ENCODE measurements at places on chromosomes 5 and 9.

- DNase-seq, result no peak
Observed at GRCh38 chr5:30436691-30437090, 756.8 kb upstream of the CDH6 start.

GRCh38 chr9:135530146-135530545 is 8.9 kb downstream of the LCN1 start:
- no peak for DNase-seq

DNA sequence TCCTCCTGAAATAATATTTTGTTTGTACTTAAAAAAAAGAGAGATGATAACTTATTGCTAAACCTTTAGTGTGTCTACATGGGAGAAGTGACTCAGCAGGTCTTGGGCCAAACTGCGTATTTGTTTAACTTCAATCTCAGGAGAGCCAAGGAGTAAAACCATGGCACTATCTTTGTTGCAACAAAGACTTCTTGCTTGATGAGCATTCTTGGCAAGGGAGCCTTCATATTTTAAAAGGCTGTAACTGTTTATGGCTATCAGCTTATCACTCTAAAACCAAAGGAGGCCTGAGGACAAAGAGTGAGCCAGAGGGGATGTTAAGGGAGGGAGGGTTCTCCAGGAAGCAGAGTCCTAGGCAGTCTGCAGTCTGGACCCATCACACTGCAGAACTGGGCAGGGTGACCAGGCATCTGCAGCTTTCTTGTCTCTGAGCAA is 216.2 kb upstream of the S1PR3 start:
- peak; percentile 74 for DNase-seq

GRCh38 chr9:33198165-33198564 is 31.0 kb upstream of the B4GALT1 start:
- DNase-seq, result peak; percentile 70

DNA sequence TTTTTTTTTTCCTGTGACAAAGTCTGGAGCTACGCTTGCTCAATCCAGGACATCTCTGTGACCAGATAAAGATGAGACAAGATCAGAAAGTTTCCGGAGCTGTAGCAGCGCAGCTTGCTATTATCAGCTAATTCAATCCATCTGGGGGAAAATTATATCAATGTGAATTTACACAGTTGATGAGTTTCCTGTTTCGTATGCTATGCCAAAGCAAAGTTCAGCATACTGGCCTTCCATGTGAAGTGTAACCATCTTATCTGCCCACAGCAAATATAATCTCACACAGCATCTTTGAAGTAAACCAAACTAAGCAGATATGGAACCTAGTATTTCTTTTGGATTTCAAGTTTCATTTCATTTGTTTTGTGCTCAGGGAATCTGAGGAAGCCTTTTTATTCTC is 1767.7 kb downstream of the EFNA5 start:
- peak; percentile 12 for DNase-seq

- DNase-seq, result no peak
Observed at GRCh38 chr9:1917396-1917935, 97.7 kb upstream of the SMARCA2 start.

DNA sequence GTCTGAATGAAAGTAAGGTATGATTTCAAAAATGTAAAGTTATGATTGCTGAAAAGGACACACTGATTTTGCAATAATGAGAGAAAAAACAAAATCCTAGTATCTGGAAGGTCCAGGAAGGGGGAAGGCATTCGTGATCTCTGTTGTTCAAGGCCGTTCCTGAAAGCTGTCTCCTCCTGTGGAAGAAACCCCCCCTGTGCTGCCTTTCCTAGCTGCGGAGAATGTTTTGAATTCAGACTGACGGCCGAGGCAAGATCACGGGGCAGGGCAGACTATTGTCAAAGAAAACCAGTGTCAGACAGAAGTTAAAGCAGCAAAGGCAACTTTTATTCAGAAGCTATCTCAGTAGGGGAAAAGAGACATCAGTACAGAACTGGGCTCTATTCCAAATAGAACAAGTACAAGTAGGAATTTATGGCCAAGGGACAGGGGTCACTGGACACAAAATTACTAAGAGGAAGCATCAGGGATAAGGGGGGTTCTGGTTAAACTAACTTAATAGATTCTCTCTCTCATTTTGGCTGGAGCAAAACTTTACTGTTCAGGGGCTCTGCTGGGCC is 61.9 kb upstream of the IGFBPL1 start:
- DNase-seq, result no peak

- DNase-seq, result no peak
Observed at GRCh38 chr5:66415208-66415607, 181.0 kb upstream of the MAST4 start.

DNA sequence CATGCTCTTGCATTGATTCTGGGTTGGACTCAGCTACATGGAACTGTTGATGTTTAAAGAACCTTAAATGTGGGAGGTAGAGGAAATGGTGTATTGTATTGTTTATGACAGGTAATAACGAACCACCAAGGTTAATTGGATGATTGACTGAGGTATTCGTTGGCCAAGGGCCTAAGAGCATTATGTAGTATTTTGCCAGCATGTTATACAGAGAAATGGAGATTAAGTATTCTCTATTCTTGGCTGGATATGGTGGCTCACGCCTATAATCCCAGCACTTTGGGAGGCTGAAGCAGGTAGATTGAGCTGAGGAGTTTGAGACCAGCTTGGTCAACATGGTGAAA is 59.0 kb upstream of the CDK20 start:
- no peak for DNase-seq

DNA sequence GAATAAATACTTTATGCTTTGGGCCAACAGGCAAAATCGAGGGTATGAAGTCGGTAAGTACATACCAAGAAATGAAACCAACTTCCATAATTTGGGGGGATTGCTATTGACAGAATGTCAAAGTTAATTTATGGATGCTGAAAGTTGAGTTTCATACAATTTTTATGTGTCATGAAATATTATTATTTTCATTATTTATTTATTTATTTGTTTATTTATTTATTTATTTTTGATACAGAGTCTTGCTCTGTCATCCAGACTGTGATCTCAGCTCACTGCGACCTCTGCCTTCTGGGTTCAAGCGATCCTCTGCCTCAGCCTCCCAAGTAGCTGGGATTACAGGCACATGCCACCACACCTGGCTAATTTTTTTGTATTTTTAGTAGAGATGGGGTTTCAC is 4.5 kb upstream of the GMCL2 start:
- DNase-seq, result no peak

DNA sequence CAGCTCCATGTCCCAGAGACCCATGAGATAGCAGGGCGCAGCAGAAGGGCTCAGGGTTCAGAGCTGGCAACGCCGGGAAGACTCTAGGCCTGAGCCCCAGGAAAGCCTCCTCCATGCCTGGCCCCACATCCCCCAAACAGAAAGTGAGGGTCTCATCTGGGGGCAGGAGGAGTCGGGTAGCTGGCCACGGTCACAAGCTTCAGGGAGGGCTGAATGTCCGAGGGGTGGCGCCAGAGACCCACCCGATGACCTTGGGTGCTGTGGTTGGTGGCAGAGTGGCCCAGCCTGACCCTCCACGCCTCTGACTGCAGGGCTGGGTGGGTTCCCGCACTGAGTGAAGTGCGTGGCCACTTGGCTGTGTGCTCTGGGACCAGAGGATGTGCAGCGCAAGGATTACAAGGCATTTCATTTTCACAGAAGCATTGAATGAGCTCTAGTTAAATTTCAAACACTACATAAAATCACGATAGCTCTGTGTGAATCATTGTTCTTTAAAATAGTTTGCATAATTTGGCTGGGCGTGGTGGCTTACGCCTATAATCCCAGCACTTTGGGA is 3.0 kb downstream of the C8G start:
- DNase-seq, result no peak

DNA sequence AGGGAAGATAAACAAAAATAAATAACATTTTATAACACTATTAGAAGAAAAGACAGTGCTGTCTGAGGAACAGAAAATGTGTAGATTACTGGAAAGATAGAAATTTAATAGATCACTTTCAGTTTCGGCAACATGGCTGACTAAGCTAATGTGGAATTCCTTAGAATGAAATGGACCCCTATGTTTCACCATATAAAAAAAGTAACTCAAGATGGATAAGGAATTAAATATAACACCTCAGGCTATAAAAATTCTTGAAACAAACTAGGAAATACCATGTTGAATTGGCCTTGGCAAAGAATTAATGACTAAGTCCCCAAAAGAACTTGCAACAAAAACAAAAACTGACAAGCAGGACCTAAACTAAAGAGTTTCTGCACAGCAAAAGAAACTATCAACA is 558.3 kb downstream of the CHSY3 start:
- DNase-seq, result peak; percentile 8

DNA sequence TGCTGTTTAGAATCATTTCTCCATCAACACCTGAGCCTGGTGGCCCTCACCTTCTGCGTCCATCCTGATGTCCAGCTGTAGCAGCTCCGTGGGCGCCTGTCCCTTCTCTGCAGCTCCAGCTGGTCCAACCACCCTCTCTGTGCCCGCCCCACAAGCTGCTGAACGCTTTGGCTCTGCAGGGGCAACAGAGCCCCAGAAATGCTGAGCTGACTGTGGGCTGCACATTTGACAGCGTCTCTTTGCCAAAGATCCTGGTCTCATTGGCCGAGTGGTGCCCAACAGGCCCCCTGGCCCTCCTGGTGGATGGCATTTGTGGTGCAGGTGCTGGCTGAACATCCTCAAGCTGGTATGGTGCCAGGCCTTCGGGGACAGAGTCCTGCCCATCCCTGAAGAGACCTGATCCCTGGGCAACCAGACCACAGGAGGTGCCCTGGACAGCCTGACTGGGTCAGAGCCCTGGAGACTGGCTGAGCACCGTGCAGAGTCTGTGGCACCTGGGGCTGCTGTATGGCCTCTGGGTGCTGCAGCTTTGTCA is 25.3 kb upstream of the CEP72 start:
- DNase-seq, result no peak

DNA sequence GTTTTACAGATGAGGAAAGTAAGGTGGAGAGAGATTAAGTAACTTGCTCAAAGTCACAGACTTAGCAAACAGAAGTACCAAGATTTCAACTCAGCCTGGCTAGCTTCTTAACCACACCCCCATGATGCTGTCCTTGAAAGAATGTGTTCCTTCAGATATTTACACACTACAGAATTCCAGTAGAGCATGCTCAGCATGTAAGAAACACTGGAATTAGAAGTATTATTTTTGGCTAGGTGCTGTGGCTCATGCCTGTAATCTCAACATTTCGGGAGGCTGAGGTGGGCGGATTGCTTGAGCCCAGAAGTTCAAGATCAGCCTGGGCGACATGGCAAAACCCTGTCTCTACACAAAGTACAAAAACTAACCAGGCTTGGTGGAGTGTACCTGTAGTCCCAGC is 142.4 kb downstream of the EDIL3 start:
- no peak for DNase-seq
